NCI-H1436 treated with DMSO at 0.1 percent for 48 hours (cell line): ENCODE measurements at places on chromosomes 16 and 17.
A peak's percentile ranks its signal among the peaks of the same experiment; 100 is the strongest.

DNA sequence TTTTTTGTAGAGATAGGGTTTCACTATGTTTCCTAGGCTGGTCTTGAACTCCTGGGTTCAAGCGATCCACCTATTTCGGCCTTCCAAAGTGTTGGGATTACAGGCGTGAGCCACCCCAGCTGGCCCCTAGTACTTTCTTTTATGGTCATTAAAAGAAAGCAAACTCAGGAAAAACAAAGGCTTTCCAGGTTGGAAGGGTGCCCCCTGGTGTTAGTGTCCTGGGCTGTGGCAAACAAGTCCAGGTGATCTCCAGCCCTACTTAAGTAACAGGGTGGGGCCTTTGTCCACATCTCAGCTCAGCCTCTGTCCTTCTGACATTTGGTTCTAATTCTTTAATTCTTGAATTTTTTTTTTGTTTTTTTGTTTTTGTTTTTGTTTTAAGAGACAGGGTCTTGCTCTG is 6.9 kb downstream of the IGFBP4 start:
- DNase-seq = no peak

- no peak for DNase-seq
Observed at GRCh38 chr17:42475835-42476234, 17.2 kb downstream of the ATP6V0A1 start.

- no peak for DNase-seq
Observed at GRCh38 chr16:81005610-81006161, 999 bp downstream of the CMC2 start.

GRCh38 chr17:57294629-57295501 is 38.5 kb downstream of the MSI2 start:
- peak; percentile 96 for DNase-seq

DNA sequence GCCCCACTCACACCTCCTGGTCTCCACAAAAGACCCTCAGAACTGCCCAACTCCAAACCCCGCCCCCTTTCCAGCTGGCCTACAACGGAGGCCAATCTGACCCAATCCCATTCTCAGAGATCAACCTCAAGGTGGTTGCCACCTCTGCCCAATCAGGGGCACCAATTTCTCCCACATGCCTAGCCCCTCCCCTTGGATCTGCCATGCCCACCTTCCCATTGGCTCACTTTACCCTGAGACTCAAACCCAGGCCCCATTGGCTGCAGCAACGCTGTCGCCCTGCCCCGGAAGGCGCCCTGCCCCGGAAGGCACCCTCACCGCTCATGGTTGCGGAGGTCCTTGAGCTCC is 10.6 kb downstream of the ZNF668 start:
- DNase-seq = no peak

- DNase-seq = no peak
Observed at GRCh38 chr17:7391307-7391706, 3.0 kb downstream of the PLSCR3 start.

- DNase-seq = no peak
Observed at GRCh38 chr17:80790981-80791742, 200.5 kb upstream of the CHMP6 start.

GRCh38 chr17:78351449-78352006 is 8.3 kb downstream of the SOCS3 start:
- DNase-seq = no peak

GRCh38 chr17:67353929-67354574 is 12.3 kb downstream of the PSMD12 start:
- DNase-seq = no peak

DNA sequence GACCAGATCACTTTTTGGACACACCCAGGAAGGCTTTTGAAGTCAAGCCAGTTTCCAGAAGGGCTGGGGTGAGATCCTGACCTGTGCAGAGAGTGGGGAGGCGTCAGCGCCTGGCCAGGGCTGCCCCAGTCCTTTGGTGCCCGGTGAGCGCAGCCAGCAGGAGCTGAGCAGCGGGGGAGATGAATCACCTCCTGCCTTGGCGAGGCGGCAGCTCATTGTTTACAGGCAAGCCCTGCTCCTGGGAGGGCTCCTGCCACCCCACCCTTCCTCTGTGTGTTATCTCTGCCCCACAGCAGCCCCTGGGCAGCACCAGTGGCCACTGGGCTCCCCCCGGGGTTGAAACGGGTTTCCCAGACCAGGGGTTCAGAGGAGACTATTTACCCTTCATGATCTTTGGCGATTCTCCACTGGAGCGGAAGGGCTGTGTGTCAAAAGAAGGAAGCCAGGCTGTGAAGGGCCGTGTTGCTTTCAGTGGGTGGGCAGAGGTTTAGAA is 14.1 kb upstream of the ITGB4 start:
- no peak for DNase-seq

DNA sequence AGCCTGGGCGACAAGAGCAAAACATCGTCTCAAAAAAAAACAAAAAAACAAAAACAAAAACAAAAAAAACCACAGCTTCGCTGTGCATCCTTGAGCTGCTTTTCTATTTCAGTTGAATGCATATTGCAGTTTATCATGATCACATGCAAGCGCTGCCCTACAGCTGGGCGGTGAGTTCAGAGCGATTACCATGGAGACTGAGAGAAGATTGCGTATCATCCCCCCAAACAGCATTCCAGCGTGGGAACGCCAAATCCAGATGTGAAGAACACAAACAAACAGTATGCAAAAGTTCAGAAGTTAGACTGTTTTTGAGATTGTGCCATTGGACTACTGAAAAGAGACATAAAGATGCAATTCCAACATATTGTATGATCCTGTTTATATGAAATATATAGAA is 15.1 kb upstream of the SLC52A1 start:
- DNase-seq = no peak

- DNase-seq = no peak
Observed at GRCh38 chr17:75178453-75178852, 4.3 kb downstream of the SUMO2 start.

DNA sequence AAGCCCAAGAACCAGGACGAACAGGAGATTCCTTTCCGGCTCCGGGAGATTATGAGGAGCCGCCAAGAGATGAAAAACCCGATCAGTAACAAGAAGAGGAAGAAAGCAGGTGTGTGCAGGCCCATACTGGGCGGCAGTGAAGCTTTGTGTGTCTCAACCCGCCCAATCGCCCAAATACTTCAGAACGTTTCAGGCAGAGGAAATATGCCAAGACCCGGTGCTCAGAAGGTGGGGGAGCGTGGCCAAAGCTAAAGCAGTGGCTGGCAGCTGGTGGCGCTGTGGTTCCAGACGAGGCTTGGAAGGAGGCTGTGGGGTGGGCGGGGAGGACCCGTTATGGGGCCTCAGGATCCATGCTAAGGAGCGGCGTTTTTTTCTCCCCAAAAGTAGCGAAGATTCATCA is 1.2 kb downstream of the CCDC137 start:
- DNase-seq = no peak

GRCh38 chr17:45200701-45201100 is 21.0 kb upstream of the FMNL1 start:
- DNase-seq = peak; percentile 22
